Omental fat pad (tissue), 4 donors: ENCODE measurements at places on chromosomes 2 and 18. TPM values are rescaled to one million over a fixed set of nuclear protein-coding genes. Genes with fewer than 3 reads are reported as not detected.

GRCh38 chr18:26656944-26657536 lies 108.7 kb upstream of the KCTD1 start:
- peak; percentile 28 for DNase-seq

DNA sequence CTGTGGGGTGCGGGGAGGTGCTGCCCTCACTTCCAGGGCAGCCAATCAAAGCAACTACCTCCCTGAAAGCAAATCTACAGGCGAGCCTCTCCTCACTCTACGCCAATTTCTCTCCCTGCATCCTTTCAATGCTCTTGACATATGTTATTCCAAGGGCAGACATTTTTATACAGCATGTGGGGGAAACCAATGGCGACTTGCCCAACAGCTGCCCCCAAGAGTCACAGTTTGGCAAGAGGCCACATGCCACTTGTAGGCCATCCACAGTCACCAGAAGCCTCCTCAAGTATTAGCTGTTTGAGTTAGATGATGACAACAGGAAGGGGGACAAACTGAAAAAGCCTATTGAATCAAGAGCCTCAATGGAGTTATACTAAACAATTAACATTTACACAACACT lies 114.6 kb downstream of the MYO5B start:
- DNase-seq = no peak

DNA sequence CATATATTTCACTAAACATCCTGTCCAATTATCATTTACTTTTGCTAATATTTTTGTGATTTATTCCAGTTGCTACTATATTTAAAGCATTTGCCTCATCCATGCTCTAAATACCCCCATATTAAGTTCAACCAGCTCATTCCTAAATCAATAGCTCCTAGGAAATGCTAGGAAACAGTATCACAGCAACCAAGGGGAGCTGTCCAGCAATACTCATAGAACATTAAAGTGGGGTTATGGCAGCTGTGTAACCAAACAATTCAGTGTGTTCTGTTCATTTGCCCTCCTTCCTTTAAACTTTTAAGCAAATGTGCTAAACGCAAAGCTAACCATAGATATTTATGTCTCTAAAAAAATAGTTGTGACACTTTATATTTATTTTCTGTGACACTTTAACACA lies 41.1 kb downstream of the ACVR1C start:
- DNase-seq = no peak

GRCh38 chr2:154375579-154375931 lies 322.9 kb upstream of the KCNJ3 start:
- no peak for DNase-seq

DNA sequence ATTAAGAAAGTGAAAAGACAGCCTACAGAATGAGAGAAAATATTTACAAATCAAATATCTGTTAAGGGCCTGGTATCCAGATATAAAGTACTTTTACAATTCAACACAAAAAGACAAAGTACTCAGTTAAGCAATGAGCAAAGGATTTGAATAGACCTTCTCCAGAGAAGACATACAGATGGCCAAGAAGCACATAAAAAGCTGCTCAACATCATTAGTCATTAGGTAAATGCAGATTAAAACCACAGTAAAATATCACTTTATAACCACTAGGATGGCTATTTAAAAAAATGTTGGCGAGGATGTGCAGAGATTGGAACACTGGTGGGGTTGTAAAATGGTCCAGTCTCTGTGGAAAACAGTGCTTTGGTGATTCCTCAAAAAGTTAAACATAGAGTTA lies 38.9 kb downstream of the RAB31 start:
- DNase-seq = no peak

GRCh38 chr2:59588286-59588685 lies 965.2 kb downstream of the BCL11A start:
- no peak for DNase-seq

The CDK15 gene
- 3.6 TPM for total RNA-seq

The EDAR gene
- not detected for total RNA-seq

The FLACC1 gene
- 2.1 TPM for total RNA-seq

The ST3GAL5 gene
- total RNA-seq = 89.5 TPM

The NT5C1B gene
- total RNA-seq = not detected
